Adipose tissue (tissue), 3 donors: ENCODE measurements at places on chromosomes 3 and 15. TPM values are rescaled to one million over a fixed set of nuclear protein-coding genes. Genes with fewer than 3 reads are reported as not detected.

The FAM81A gene
- polyA plus RNA-seq = 0.45 TPM

The TLR9 gene
- 0.08 TPM for polyA plus RNA-seq

The CDC25A gene
- polyA plus RNA-seq = 0.19 TPM

The TIGIT gene
- polyA plus RNA-seq = not detected

The UTS2B gene
- polyA plus RNA-seq = 0.15 TPM

The MNS1 gene
- 5.8 TPM for polyA plus RNA-seq

The SERPINI2 gene
- polyA plus RNA-seq = 364 TPM

The TIPIN gene
- 2.0 TPM for polyA plus RNA-seq

The CNTN3 gene
- polyA plus RNA-seq = 0.45 TPM

The SPTBN5 gene
- 0.58 TPM for polyA plus RNA-seq

The COL7A1 gene
- 10.3 TPM for polyA plus RNA-seq

The LYZL4 gene
- polyA plus RNA-seq = not detected

The FBXW12 gene
- polyA plus RNA-seq = 1.5 TPM

The HRG gene
- not detected for polyA plus RNA-seq

The NPAP1 gene
- not detected for polyA plus RNA-seq

The ATP8B4 gene
- 7.3 TPM for polyA plus RNA-seq

The WNT5A gene
- 1.4 TPM for polyA plus RNA-seq

The SPSB4 gene
- 2.8 TPM for polyA plus RNA-seq

The NUTM1 gene
- not detected for polyA plus RNA-seq

The CCR9 gene
- polyA plus RNA-seq = 0.05 TPM

The CDAN1 gene
- polyA plus RNA-seq = 6.3 TPM

The LXN gene
- polyA plus RNA-seq = 11.0 TPM

The SLC22A14 gene
- polyA plus RNA-seq = 0.07 TPM

The STX19 gene
- 0.30 TPM for polyA plus RNA-seq

The CX3CR1 gene
- polyA plus RNA-seq = 0.45 TPM

The SCAANT1 gene
- polyA plus RNA-seq = not detected

The PYGO1 gene
- polyA plus RNA-seq = 0.38 TPM

The APBA2 gene
- polyA plus RNA-seq = 0.97 TPM

The CPLX3 gene
- polyA plus RNA-seq = not detected

The OXNAD1 gene
- 5.1 TPM for polyA plus RNA-seq

The SCN11A gene
- polyA plus RNA-seq = 0.07 TPM

The CATSPER2 gene
- polyA plus RNA-seq = 2.1 TPM

The MFGE8 gene
- polyA plus RNA-seq = 50.5 TPM

The LIPC gene
- polyA plus RNA-seq = 0.28 TPM

The GOLGA8R gene
- polyA plus RNA-seq = 2.9 TPM

The WDR49 gene
- polyA plus RNA-seq = not detected

The NDUFAF3 gene
- 120 TPM for polyA plus RNA-seq

The CCDC39 gene
- not detected for polyA plus RNA-seq

The CRYGS gene
- polyA plus RNA-seq = 1.2 TPM

The AGTR1 gene
- 23.7 TPM for polyA plus RNA-seq

The CCDC54 gene
- not detected for polyA plus RNA-seq

The SIDT1 gene
- 0.88 TPM for polyA plus RNA-seq
